ENCODE measurements at places on chromosomes 5 and 9.
A peak's percentile ranks its signal among the peaks of the same experiment; 100 is the strongest.

DNA sequence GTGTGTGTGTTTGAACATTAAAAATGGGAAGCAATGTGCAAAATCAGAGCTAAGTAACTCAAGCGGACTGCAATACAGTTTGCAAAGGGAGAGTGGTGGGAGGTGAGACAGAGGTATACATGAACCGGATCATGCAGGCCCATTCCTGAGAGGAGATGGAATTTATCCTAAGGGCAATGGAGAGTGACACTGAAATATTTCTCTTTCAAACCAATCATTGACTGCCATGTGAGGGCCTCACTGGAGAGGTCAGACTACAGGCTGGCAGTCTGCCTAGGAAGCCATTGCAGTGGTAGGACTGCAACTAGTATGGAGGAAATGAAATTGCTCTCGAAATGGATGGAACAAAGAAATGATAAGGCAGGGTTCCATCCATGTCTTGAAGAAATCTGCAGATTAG, 34.8 kb downstream of the TNFSF15 start:
- no peak for DNase-seq

- no peak for DNase-seq
These were observed 163.9 kb upstream of the RASA1 start for GRCh38 chr5:87103616-87104287.

GRCh38 chr5:67966712-67967111, 248.8 kb upstream of the PIK3R1 start:
- DNase-seq: no peak

DNA sequence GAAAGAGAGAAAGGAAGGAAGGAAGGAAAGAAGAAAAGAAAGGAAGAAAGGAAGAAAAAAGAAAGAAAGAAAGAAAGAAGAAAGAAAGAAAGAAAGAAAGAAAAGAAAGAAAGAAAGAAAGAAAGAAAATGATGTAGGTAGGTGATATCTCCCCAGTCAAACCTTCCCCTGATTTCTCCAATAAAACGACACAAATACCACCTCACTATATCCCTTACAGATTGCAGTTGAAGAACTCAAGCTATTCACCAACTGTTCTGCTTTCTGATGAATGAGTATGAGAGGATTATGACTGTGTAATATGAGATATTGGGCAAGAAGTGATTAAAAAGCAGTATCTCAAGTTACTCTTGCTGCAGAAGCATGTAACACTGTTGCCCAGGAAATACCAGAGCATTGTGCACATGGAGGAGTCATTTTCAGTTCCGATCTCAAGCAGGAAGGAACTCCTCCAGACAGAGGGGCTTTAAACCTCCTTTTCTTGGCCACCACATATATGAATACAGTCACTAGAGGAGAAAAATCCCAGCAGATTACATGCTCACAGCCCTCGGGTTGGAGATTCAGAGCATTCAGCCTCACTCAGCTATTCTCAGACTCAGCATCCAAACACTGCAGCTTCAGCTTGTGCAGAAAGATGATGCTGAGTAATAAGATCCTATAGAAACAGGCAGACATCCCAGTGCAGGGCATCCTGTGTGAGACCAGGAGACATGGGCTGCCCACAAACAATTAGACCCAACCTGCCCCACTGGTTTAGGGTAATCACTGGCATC, 61.4 kb downstream of the UGCG start:
- peak; percentile 63 for DNase-seq

GRCh38 chr9:32698706-32699277, 63.3 kb upstream of the TAF1L start:
- no peak for DNase-seq

GRCh38 chr9:114454652-114455051, 50.6 kb downstream of the WHRN start:
- DNase-seq: no peak

DNA sequence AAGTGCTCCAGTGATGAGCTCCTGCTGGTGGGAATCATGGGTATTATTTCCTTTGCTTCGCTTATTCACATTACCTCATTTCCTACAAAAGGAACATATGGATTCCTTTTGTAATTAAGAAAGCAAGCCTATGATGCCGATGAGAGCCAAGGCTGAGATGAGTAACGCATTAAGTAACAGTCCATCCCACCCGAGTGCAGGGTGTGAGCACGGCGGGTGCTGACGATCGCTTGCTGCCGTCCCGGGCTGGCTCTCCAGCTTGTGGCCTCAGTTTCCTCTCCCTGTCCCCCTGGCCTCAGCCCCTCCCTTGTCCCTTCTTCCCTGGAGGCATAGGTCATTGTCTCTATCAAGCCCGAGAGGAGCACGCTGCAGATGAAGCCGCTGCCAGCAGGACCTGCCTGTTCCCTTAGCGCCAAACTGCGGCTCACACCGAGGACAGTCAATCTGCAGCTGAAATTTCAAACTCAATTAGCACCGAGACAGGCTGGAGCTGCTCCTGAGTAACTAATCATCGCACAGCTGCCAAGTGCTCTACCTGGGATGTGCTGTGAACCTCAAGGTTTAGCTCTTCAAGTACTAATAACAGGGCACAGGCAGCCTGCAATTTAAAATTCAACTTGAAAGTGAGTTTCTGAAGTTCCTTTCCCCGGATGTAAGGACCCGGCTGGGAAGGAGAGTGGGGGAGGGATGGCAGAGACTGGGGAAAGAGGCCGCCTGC, 115.2 kb upstream of the RAPGEF1 start:
- DNase-seq: no peak

- DNase-seq: no peak
These were observed 30.5 kb upstream of the ZSWIM6 start for GRCh38 chr5:61301341-61302199.

DNA sequence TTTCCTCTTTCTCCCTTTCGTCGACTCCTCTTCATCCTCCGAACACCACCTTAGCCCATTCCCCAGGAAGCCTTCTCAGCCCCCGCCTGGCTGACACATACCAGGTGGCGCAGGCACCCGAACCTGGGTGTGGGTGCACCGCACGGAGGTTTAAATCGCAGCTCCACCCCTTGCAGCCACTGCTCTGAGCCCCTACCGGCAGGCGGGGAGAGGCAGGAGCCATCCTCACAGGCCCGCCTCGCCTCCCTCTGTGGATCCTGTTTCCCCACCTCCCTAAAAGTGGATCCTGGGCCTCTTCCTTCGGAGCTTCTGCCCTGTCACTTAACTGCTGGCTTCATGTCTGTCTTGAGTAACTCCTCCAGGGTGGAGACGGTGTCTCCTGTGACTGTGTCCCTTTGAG, 110.7 kb downstream of the OLFM1 start:
- no peak for DNase-seq

GRCh38 chr5:132013711-132014110, 2.3 kb upstream of the ACSL6 start:
- no peak for DNase-seq

DNA sequence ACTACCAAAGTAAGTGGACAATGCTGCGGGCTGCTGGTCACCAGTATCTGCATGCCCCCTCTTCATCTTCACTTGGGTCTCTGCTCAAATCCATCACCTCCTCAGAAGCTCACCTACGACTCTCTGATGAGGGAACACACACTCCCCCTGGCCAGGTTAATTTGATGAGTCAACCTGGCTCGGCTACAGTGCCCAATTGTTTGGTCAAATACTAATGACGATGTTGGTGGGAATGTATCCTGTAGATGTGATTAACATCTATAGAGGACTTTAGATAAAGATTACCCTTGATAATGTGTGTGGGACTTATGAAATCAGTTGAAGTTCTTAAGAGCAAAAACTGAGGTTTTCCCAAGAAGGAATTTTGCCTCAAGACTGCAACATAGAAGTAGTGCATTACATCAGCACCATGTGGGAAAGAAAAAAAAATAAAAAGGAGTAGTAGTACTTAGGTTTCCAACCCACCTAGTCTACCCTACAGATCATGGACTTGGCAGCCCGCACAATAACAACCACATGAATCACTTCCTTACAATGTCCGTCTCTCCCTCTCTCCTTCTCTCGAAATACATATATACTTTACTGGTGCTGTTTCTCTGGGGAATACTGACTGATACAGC, 467.3 kb downstream of the DNAH5 start:
- DNase-seq: no peak

DNA sequence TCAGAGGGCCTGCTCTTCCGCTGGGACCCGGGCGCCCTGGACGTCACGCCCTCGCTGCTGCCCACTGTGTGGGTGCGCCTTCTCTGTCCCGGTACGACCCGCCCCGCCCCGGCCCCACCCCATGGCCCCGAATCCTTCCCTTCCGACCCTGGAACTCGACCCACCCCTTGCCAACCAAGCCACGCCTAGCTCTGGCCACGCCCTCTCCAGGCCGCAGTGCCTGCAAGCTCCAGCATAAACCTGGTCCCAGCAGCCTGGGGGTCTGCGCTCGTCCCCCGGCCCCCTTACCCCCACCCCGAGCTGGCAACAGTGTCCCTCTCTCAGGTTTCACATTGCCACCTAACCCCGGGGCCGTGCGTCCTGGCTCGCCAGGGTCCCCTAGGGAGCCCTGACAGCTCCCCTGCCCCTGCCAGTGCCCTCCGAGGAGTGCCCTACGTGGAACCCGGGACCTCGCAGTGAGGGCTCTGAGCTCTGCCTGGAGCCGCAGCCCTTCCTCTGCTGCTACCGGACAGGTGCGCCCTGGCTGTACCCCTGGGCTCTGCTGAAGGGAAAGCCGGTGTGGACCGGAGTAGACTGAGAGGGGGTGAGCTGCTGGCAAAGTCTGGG, 3.4 kb downstream of the ADGRD2 start:
- DNase-seq: no peak

DNA sequence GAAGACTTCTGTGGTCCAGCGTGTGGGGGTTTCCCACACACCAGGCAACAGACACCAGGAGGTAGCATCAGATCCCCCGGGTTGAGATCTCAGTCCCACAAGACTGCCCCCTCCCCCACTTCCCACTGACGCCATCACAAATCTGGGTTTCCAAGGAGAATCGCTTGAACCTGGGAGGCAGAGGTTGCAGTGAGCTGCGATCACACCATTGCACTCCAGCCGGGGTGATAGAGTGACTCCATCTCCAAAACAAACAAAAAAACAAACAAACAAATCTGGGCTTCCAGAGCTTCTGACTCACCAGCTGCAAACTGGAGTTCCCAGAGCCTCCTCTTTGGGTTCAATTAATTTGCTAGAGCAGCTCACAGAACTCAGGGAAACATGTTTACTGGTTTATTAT, 4.7 kb upstream of the GBGT1 start:
- no peak for DNase-seq

DNA sequence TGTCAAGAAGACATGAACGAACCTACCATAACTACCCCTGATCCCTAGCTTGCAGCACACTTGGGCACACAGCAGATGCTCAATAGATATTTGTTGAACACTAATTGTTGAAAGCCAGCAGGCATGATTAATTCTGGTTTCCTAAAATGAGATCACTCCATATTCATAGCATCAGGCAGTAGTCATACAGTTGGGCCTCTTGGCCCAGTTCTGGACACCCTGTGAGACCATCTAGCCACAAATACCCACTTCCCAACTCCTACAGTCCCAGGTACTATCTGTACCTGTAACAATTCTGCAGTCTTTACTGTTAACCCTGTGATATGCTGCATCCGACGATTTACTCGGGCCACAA, 24.2 kb downstream of the P4HA2 start:
- no peak for DNase-seq

DNA sequence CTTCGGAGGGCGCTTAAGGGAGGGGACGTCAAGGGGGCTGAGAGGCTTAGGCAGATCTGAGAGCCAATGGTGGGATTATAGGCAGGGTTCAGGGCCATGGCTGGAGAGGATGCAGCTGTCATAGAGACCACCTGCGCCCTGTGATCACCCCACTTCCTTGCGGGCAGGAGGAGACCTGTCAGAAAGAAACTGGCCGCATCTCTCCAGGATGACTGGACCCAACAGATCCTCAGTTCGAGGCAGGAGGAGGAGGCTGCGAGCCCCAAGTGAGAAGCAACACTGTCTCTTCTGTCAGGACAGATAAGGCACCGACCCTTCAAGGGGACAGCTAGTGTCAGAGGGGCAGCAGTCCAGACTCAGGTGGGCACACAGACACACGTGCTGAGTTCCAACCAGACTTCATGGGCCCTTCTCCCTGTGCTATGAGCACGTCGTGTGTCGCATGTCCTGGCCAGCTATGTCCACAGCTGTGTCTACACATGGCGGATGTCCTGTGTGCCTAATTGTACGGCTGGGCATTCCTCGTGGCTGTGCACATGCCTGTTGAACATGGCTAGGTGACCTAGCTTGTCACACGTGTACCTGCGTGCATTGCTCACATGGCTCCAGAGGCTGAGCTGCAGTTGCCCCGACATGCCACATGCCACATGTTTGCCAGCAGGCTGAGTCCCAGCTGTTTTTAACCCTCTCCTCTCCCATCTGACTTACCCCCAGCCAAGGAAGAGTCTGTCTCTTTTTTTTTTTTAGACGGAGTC, 583 bp upstream of the AQP3 start:
- no peak for DNase-seq

- DNase-seq: no peak
These were observed 287.4 kb upstream of the ACTBL2 start for GRCh38 chr5:57770039-57770438.

- no peak for DNase-seq
These were observed 2.4 kb upstream of the POU4F3 start for GRCh38 chr5:146336197-146336596.

- no peak for DNase-seq
These were observed 884 bp upstream of the EGFLAM start for GRCh38 chr5:38257308-38258041.

DNA sequence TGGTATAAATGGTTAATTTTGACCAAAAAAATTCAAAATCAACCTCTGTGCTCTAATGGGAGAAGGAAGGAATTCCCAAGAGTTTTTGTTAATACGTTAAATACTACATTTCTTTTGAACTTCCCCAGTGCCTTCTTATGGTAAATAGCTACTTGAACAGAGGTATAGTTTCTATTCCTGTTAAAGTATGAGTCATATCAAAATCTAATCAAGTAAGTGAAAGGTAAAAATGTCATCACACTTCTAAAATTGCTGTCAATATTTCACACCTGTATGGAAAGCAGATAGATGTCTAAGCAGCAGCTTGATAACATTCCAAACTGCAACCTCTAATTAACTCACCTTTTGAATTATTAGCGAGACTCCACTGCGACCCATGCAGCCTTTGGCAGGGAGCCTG, 214.1 kb upstream of the MEF2C start:
- no peak for DNase-seq

GRCh38 chr9:38649731-38650363, 29.5 kb upstream of the ANKRD18A start:
- DNase-seq: no peak
